ENCODE measurements at places on chromosomes 6 and 20.

GRCh38 chr20:10536531-10536930 is 101.4 kb downstream of the SLX4IP start:
- DNase-seq: no peak

GRCh38 chr6:11428895-11429294 is 108.7 kb upstream of the TMEM170B start:
- DNase-seq: no peak

- DNase-seq: no peak
Measured at GRCh38 chr20:19104186-19104585, 108.3 kb upstream of the SLC24A3 start.

DNA sequence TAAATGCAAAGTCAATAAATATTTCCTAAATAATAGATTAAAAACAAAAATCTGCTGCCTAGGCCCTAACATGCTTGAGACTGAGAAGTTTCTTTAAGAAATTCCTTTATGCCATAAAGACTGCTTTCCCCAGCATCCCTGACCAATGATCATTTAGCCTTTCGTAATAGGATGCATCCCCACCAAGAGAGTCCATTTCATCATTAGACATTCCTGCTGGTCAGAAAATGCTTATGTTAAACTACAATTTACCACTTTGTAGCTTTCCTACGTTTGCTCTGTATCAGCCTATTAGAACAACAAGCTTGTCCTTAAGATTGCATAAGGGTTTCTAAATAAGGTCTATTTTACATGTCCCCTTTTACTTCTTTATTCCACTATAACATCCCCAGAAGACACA is 59.8 kb upstream of the HSF2 start:
- DNase-seq: no peak

DNA sequence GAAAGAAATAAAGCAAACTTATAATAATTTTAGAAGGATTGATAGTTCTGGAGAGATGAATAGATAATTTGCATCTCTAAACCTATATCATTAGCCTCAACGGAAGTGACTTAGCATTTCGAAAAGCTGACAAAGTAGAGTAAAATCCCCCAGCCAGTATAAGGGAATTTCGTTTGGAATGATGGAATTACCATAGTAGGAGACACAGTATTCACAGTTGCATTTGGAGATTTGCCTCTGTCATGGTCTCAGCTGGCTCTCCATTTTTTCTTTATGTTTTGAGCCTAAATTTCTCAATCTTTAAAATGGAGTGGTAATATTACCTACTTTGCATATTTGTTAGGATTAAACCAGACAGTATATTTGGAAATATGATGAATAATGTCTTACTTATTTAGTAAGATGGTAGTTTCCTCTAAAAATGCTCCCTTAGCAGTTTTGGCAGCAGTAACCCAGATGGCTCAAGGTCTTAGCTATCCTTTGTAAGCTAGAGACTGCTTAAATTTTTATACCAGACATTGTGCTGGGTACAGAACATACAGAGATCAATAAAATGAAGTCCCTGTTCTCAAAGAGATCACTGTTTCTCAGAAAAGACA is 58.2 kb downstream of the SMAP1 start:
- DNase-seq: no peak

GRCh38 chr6:56250266-56250665 is 2.9 kb upstream of the COL21A1 start:
- DNase-seq: no peak

GRCh38 chr6:105397987-105398386 is 4.9 kb downstream of the PREP start:
- no peak for DNase-seq

DNA sequence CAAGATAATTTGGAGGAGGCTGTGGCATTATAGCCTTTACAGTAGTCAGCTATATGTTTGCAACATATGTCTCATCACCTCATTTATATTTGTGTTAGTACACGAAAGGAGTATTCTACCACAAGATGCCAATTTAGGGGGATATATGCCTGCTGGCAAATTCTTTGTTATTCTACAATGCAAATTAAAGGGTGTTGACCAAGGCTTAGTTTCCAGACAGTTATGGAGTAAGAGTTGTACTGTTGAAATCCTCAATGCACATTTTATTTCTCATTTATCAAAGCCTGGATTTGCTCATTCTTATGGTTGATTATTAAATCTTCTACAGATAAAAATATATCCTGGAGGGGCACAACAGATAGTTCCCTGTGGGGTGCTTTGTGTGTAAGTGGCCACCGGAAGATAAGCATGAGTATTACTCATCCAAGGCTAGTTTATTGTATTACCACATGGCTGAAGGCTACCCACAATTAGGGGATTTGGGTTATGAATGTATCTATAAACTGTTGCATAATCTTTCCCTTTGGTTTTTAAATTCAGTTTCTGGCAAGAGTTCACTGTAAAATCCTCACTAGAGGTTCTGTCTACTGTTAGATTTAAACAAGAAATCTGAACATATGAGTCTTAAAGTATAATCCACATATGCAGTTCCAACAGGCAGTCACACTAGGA is 9.0 kb downstream of the CST9 start:
- no peak for DNase-seq

DNA sequence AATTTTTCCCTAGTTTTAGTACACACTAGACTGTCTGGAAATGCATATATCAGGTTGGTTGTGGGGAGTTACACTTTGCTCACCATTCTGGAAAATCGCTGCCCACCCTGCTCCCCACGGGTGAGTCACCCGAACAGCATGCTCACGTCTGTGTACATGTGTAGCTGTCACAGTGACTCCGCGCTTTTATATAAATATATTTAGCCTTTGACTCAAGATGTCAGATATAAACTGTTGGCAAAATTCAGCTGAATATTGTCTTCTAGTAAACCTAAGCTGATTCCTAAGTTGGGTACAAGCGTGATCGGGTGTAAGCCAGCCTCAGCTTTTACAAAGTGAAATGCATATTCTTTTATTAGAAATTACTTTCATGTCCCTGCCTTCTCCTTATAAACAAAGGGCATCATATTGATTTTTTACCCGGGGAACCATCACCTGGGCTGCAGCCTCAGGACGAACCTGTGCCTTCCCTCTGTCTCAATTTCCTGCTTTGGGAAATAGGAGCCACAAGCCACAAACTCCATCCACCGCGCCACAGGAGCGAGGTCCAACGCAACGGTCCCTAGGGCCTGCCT is 4.3 kb downstream of the SDCBP2 start:
- DNase-seq: no peak

DNA sequence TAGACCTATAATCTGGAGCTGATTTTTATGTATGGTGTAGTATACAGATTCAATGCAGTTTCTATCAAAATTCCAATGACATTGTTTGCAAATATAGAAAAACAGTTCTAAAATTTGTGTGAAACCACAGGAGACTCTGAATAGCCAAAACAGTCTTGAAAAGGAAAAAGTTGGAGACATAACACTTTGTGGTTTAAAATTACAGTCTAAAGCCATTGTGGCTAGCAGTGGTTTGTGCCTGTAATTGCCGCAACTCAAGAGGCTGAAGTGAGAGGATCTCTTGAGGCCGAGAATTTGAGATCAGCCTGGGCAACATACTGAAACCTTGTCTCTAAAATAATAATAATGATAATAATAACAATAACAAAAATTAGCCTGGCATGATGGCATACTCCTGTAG is 213.7 kb downstream of the CDKAL1 start:
- DNase-seq: no peak

DNA sequence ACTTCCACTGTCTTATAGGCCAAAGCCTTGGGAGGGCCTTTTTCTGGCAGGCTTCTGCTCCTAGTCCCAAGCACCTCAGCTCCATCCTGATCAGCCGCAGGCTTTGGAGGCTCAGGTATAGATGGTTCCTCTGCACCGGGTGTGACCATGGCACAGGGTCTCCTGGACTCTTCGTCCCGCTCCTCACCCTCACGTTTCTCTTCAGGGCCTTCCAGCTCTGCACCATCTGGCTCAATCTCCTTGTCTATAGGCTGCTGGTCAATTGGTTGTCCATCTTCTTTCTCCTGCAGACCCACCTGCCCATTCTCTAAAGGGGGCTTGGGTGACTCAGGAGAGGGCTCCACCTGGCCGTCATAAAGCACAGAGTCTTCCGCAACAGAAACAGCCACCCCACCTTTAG is 37.0 kb downstream of the BFSP1 start:
- DNase-seq: no peak

DNA sequence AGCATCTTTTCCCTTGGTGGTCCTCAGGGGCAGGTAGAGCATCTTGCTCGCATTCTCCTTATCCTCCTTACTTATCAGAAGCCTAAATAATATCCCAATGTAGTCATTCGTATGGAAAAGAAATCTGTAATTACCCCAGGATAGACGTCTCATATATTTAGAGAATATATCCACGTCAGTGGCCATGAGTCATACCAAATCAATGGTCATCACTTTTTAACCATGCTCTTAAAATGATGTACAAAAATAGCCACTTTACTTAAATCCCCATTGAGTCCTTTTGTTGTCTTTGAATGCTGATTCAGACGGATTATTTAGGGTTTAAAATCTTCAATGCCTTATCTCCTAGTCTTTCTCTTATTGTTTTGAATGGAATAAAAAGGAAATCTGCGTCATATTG is 231.7 kb upstream of the STXBP5 start:
- no peak for DNase-seq

GRCh38 chr6:63765828-63766227 is 130.2 kb downstream of the PHF3 start:
- no peak for DNase-seq

- no peak for DNase-seq
Measured at GRCh38 chr20:1844325-1845162, 50.7 kb upstream of the SIRPA start.

DNA sequence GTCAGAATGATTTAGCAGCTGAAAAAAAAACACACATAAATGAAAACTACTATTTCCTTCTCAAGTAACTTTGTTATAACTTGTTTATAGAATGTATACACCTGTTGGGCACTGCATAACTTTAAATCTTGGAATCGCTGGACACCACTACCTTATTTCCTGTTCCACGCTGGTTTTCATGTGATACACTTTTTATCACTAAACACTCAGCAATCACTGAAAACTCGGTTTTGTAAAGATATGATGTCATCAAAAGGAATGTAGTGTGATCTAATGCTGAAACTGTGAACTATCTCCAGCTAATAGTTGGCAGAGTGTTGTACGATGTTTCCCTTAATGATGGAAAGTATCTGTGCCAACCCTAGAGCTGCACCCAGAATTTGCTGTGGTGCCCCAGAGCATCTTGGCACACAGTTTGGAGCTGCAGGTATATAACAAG is 127.9 kb downstream of the BACH2 start:
- no peak for DNase-seq

DNA sequence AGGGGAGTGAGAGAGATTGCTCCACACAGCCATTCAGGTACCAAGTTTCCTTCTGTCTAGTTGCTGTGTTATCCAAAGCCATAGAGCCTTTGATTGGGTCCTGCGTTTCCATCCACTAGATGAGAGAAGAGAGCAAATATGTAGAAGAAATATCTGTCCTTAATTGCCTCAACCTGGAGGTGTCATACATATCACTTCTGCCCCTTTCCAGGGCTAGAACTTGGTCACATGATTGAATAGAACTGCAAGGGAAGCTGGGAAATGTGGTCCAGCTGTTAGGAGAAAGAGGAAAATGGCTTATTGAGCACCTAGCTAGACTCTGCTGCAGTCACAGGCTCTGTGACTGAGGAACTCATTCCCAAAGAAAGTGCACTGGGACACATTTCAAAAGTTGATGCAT is 115.6 kb upstream of the JAG1 start:
- no peak for DNase-seq

- DNase-seq: no peak
Measured at GRCh38 chr6:111982681-111983080, 71.2 kb upstream of the CCN6 start.

GRCh38 chr6:148608199-148608951 is 138.5 kb upstream of the UST start:
- DNase-seq: no peak

GRCh38 chr20:49165611-49166010 is 22.5 kb downstream of the STAU1 start:
- no peak for DNase-seq

- no peak for DNase-seq
Measured at GRCh38 chr20:62603021-62603906, 39.0 kb upstream of the SLCO4A1 start.

- no peak for DNase-seq
Measured at GRCh38 chr6:27297857-27298730, 14.0 kb downstream of the POM121L2 start.

GRCh38 chr6:151681433-151682059 is 125.9 kb upstream of the ESR1 start:
- DNase-seq: no peak

DNA sequence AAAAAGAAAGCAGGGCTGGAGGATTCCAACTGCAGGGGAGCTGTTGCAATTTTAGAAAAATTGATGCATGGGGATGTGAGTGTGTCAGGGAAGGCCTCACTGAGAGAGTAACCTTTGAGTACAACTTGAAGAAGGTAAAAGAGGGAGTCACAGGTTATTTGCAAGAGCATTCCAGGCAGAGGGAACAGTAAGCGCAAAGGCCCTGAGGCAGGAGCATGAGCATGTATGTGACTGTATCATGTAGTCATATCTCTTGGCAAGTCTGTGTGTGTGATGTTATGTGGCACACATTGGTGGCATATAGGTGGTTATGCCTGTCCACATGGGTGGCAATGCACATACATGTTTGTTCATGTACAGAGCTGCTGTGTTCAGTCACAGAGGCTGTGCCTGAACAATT is 71.2 kb upstream of the ZNFX1 start:
- no peak for DNase-seq

DNA sequence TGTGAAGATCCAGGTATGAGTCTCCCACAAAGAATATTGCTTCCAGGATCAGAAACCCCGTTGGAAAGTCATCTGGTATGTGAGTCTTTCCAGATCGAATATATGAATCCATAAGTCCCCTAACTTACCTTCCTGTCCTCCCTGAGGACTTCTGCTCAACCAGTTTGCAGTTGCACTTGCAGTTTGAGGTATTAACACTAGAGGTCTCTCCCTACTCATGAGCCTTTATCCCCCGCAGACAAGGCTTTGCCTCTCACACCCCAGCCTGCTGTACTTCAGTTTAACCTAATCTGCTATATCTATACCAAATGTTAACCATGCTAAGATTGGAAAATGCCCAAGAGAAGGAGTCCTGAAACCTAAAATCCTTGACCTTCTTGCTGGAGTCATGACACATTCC is 135.3 kb upstream of the DEFB112 start:
- DNase-seq: no peak

DNA sequence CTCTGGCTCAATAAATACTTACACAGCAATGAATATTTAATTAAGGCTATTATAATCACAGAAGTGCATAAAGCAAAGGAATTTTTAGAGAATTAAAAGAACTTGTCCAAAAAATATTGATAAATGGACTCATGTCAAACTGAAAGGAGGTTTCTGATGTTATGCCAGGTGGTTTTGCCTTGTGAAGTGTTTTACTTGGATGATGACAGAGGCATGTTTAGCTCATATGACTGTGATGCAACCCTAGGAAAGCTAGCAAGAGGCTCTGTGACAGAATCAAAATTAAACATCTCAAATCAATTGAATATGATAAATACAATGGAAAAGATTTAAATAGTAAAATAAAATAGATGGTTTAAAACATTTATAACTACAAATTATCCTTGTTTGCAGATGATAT is 137.3 kb downstream of the TMEM200A start:
- no peak for DNase-seq

GRCh38 chr20:35394271-35394670 is 17.5 kb downstream of the UQCC1 start:
- DNase-seq: no peak

- DNase-seq: no peak
Measured at GRCh38 chr6:31407699-31408098, 4.3 kb downstream of the MICA start.

GRCh38 chr6:129338683-129339082 is 371.3 kb downstream of the ARHGAP18 start:
- DNase-seq: no peak

Measured in stimulated activated CD8-positive, alpha-beta memory T cell treated with anti-CD3 and anti-CD28 coated beads, Interleukin-4, amount 100 ng/mL, for 1 hour (primary cell).